SJSA1 (cell line): ENCODE measurements at places on chromosomes 3 and 15.

GRCh38 chr15:60523056-60523455 is 44.1 kb upstream of the ICE2 start:
- peak; percentile 12 for DNase-seq

- no peak for DNase-seq
These were observed 160.0 kb downstream of the IL5RA start for GRCh38 chr3:2950159-2950558.

- no peak for DNase-seq
These were observed 507.6 kb downstream of the NR2F2 start for GRCh38 chr15:96838081-96838480.

GRCh38 chr3:86152620-86153019 is 838.3 kb downstream of the VGLL3 start:
- no peak for DNase-seq

DNA sequence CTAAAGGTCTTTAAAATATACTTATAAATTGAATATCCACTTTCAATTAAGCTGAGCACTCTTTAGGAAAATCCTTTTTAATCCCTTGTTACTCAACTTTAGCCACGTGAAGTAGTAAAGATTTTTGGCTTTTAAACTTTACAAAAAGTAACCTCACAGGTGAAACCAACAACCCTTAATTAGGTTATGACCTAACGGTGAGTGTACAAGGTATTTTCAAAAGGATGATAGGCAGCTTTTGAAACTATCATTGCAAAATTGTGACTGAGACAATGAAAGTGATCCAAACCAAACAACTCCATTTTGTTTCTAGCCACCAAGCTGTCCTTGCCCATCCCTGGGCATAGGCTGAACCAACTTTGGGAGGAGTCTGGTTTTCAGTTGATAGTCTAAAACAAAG is 940.2 kb downstream of the OTOL1 start:
- DNase-seq, result no peak
